ENCODE measurements at places on chromosomes 2 and 18.

DNA sequence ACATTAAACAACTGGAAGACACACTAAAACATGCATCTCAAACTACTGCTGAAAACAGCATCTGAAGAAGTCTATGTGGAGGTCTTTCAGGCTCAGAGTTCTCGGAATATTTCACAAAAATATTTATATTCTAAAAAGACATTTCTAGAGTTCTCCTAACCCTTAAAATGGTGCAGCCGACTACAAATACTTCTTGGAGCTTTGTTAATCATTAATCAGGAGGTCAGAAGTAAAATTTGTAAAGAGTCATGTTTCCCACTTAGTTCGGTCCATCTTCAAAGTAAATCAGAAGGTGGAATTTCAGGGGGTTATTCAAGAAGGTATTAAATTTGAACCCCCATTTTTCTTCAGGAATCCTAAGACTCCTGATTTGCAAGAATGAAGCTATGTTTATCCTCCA, 72.7 kb downstream of the FAM228A start:
- DNase-seq: no peak

GRCh38 chr2:11491348-11491933, 25.5 kb upstream of the E2F6 start:
- peak; percentile 17 for DNase-seq

- DNase-seq: no peak
These were observed 164.6 kb upstream of the SP5 start for GRCh38 chr2:170550501-170550900.

DNA sequence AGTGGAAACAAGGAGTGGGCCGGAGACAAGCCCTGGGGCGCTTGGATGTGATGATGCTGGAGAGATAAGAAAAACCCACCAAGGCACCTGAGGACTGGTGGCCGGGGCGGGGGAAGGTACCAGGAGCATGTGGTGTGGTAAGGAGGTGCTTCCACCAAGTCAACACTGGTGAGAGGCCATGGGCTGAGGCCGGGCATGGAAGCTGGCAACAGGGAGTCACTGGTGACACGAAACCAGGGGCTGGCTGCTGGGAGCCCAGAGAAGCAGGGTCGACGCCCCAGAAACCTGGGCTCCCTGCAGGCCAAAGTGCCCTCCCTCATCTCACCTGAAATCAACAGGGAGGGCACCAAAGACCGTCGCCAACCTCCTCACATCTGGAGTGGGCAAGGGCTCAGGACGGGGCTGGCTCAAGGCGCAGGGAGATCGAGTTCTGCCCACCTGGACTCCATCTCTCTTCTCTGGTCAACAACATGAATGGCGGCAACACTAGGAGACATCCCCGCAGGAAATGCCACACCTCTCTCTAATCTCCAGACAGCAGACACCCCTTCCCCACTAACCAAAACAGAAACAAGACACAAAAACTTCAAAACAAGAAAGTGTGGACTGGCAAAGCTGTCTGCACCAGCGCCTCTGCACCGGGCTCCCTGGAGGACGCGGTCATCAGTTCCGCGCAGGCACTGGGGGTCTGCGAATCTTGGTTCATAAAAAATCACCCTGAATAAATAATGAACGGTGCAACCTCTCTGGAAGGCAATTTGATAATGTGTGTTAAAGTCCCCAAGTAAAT, 185.5 kb downstream of the HDAC4 start:
- no peak for DNase-seq

- peak; percentile 8 for DNase-seq
These were observed 13.3 kb downstream of the CD28 start for GRCh38 chr2:203719456-203720410.

GRCh38 chr2:150561076-150561475, 73.6 kb upstream of the RND3 start:
- DNase-seq: no peak

DNA sequence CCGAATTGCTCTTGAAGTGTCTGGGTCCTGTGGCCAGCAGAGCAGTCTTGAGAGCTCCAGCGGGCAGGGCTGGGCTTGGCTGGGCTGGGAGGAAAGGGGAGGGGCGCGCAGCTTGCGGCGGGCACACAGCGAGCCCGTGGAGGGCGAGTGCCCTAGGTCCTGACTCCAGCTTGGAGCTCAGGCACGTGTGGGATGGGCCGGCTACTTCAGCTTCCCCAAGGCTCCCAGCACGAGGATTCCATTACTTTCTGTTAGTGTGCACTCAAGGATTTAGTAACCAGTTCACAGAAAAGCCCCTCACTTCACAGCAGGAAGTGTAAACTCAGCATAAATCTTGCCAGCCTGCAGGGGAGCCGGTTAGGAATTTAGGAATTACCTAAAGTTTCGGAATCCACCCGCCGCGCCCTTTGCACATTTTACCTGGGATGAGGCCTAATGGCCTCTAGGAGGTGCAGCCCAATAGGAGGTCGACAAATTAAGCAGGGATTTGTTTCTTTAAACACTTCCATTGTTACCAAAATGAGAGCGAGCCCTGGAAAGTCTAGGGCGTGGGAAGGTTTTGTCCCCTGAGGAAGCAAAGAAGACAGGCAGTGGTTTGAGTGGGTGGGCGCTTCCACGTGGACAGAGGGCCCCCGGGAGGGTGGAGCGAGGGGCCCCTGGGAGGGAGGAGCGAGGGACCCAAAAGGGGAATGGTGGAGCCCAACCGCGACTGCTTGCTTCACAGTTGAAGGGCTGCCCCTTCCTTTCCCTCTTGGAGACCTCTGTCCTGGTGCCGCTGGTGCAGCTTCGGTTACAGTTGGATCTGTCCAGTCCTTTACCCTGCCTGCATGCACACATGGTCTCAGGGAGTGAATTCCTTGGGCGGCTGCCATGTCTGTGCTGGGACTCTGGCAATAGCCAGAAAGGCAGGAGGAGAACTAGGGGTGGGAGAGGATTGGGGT, 93.3 kb downstream of the CTAGE1 start:
- DNase-seq: no peak

DNA sequence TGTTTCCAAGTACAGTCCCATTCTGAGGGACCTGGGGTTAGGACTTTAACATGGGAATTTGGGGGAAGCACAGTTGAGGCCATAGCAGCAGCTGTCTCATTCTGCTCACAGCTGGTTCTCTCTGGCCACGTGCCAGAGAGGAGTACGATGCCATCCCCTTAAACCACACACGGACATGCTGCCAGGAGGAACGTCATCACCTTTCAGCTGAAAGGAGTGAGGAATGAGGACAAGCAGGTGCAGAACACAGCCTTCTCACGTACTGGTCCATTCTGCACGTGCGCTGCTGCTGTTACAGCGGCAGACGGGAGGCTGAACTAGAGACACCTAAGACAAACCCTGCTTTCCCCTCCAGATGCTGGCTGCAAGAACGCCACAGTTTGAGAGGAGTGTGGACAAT, 33.5 kb downstream of the ODC1 start:
- DNase-seq: peak; percentile 94

GRCh38 chr2:67260343-67261277, 136.5 kb upstream of the ETAA1 start:
- DNase-seq: no peak

GRCh38 chr2:134713176-134713575, 5.6 kb downstream of the TMEM163 start:
- no peak for DNase-seq

GRCh38 chr2:110863726-110864125, 131.4 kb downstream of the ACOXL start:
- no peak for DNase-seq

GRCh38 chr2:168593713-168594112, 137.6 kb downstream of the CERS6 start:
- DNase-seq: no peak

- no peak for DNase-seq
These were observed 194.4 kb downstream of the RPIA start for GRCh38 chr2:88885679-88886416.

DNA sequence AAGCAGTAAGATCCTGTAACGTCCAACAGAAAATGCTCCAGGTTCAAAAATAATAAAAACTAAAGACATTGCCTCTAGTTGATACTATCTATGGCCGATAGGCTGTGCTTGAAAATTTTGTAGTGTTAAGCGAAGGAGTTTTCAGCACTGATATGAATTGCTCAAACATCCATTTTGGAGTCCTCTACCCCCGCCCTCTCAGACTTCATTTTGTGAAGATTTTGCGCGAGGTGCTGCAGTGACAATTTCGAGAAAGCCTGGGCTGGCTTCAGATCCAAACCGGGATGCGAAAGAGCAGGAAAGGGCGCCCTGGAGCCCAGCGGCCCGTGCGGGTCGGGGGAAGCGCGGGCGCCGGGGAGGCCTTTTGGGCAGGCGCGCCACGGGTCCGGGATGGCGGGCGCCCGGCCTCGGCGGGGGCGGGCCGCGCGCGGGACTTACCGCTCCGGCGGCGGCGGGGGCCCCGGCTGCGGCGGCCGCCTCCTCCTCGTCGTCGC, 1.8 kb downstream of the SP3 start:
- DNase-seq: peak; percentile 95

- DNase-seq: no peak
These were observed 34.4 kb upstream of the FZD7 start for GRCh38 chr2:201999279-201999678.

- DNase-seq: no peak
These were observed 171.3 kb downstream of the SMAD7 start for GRCh38 chr18:48779462-48779861.

- DNase-seq: no peak
These were observed 31.4 kb downstream of the RAB31 start for GRCh38 chr18:9739516-9739915.

DNA sequence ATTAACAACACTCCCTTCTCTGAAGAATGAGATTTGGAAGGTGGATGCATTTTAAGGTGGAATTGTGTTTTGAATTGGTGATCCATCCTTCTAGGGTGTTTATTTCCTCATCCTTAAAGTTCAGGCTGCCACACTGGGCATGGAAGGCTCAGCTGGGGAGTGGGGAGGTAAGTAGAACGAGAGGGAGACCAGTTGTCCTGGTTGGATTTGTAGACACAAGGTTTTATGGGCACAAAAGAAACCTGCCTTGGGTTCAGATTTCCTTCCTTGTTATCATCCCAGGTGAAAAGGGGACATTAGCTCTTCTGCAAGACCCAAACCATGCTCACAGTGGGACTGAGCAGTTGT, 101.0 kb upstream of the SIX3 start:
- DNase-seq: no peak

GRCh38 chr2:161101406-161101805, 58.8 kb upstream of the TANK start:
- DNase-seq: no peak

GRCh38 chr2:134401081-134401497, 147.2 kb downstream of the MGAT5 start:
- no peak for DNase-seq

GRCh38 chr2:28348921-28349320, 43.7 kb upstream of the FOSL2 start:
- DNase-seq: no peak

GRCh38 chr18:48265328-48265727, 143.9 kb downstream of the ZBTB7C start:
- DNase-seq: no peak

GRCh38 chr2:127841466-127842178, 16.3 kb downstream of the POLR2D start:
- DNase-seq: no peak

DNA sequence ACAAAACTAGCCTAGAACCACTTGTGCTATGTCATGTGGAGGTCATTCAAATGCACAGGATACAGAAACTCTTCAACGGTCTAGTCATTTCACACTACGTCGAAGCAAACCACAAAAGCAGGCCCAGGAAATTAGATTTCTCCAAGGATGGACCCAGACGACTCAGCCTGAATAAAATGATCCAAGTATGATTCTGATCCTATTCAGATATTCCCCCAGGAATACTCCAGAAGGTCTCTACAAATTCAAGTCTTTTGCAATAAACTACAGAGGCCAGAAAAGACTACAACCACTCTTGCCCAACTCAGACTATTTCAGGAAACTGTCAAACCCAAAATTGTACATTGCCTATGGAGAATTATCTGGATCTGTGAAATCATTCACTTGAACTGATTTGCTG, 422.5 kb downstream of the METTL4 start:
- no peak for DNase-seq

DNA sequence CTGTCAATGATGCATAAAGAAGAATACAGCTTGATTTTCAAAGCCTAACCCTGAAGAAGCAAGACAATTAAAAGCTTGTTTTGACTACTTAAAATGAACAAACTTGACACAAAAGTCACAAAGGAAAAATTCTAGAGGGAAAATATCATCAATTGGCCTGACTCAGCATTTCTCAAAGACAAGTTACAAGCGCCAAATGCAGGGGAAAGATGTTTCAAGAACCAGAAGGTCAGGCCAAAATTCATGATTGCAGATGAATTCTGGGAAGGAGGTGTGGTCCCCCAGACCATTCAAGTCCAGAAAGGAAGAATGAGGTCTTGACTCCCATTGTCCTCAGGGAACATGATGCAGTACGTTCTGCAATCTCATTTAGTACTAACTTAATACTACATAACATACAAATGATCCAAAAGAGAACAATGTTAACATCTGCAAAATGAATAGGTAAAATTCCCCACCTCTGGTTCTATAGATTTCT, 64.5 kb downstream of the FAM210A start:
- no peak for DNase-seq

DNA sequence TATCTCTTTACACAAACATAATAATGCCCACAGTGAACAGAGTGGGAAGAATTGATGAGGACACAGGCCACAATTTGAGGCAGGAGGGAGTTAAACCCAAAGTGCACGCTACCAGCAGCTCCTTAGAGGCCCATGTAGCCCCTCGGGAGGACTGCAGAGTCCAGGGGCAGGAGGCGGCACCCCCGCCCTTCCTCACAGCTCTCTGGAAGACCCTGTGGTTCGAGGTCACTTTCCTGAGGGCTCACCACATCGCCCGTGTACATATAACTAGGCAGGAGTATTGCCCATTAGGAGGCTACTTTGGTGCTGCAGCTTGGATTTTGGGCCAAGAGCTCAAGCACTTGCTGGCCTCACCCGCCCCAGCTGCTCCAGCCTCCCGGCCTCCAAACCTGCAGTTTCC, 22.2 kb upstream of the CIDEA start:
- DNase-seq: no peak

DNA sequence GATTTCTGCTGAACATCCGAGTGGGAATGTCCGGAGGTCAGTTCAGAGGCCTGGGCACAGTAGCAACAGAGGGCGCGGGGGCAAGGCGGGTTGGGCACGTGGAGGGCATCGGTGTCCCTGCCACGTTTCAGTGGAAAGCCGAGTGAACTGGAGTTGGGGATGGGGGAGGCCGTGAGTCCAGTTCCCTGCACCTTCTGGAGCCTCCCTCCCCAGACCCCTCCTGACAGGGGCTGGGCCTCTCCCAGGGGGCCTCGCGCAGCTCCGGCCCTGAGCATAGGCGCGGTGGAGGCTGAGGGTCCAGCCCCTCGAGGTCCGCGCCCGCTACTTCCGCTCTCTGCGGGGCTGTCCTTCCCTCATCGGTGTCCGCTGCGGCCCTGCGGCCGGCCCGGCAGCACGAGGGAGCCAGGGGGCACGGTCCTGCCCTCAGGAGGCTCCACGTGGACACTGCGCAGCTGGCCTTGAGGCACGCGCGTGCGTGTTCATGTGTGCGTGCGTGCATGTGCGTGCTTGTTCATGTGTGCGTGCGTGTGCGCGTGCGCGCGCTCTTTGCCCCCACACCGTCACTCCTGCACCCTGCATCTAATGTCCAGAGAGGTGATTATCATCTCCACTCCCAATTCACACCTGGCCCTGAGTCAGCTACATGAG, 50.2 kb downstream of the PLEKHB2 start:
- no peak for DNase-seq

All from NCI-H510A treated with DMSO at 0.1 percent for 48 hours (cell line).